Kidney glomerular epithelial cell (primary cell): ENCODE measurements at places on chromosomes 6 and 20.

GRCh38 chr6:6616656-6617055 is 28.1 kb downstream of the LY86 start:
- no peak for DNase-seq

- no peak for DNase-seq
Measured at GRCh38 chr6:7053125-7053774, 54.5 kb upstream of the RREB1 start.

- DNase-seq, result no peak
Measured at GRCh38 chr20:49398401-49399144, 83.9 kb downstream of the KCNB1 start.

DNA sequence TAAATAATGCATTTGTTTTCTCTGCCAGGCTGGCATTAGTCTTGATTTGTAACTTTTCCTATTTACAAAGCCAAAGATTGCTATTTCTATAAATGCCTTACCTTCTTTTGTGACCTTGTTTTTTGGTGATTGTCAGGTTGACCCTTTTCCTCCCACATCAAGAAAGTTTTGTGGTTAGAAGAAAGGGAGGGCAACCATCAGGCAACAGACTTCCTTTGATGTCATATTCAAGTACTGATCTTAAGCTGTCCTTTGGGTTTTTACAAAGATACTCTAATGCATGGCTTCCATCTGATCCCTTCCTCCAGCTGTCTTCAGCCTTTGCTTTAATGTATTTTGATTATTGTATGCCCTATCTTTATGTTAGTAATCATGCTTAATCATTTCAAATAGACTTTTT is 23.9 kb downstream of the RNF217 start:
- DNase-seq, result no peak

- DNase-seq, result no peak
Measured at GRCh38 chr6:46502486-46503119, 11.4 kb upstream of the RCAN2 start.

DNA sequence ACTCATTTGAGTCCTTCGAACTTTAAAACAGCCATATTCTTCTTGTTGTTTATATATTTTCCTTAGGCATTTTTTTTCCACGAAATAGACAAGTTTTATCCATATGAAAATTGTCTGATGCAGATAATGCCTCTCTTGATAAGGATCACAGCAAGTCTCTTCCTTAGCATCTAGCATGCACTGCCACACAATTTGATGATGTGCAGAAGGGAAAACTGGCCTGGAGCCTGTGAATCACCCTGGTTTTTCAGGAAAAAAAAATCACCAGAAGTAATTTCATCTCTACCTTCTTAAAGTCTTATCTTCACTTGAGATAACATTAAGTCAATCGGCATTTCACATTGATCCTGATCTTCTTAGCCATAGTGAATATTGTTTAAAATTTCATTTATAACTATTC is 199.8 kb downstream of the TENT5A start:
- no peak for DNase-seq

GRCh38 chr6:44664716-44665115 is 277.2 kb downstream of the CDC5L start:
- no peak for DNase-seq

- DNase-seq, result no peak
Measured at GRCh38 chr20:61922411-61922810, 143.3 kb downstream of the TAF4 start.

GRCh38 chr20:433300-433975 is 25.3 kb downstream of the RBCK1 start:
- peak; percentile 49 for DNase-seq

GRCh38 chr6:40399888-40400457 is 187.2 kb downstream of the LRFN2 start:
- no peak for DNase-seq

DNA sequence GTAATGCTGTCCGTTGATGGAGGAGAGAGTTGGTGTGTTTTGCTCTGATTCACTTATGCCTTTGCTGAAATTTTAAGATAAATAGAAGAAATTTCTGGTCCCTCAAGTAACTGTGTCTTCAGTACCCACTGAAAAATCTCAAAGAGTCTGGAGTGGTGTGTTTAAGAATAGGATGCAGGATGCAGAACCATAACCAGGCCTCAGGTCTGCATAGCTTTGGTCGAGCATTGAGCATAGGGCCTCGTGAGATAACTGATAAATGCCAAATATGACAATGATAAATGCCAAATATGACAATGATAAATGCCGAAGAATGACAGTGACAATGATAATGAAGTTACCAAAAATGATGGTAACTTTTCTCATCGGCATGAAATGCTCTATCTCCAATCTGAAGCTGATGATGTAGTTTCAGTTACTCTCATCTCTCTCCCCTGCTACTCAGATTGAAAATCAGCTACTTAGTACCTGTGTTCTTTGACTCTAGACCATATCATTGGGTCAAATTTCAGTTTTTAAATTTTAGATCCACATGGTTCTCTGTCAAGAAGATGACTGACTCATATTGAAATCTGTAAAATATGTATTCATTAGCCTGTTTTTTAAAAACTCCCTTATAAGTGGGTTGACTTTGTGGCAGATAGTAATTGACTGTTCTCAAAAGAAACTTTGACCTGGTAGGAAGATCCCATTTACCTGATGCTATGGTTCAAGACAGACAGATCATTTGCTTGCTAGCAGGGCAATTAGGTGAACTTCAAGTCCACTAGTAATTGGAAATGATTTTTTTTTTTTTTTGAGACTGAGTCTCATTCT is 96.6 kb downstream of the SLC16A10 start:
- DNase-seq, result no peak

DNA sequence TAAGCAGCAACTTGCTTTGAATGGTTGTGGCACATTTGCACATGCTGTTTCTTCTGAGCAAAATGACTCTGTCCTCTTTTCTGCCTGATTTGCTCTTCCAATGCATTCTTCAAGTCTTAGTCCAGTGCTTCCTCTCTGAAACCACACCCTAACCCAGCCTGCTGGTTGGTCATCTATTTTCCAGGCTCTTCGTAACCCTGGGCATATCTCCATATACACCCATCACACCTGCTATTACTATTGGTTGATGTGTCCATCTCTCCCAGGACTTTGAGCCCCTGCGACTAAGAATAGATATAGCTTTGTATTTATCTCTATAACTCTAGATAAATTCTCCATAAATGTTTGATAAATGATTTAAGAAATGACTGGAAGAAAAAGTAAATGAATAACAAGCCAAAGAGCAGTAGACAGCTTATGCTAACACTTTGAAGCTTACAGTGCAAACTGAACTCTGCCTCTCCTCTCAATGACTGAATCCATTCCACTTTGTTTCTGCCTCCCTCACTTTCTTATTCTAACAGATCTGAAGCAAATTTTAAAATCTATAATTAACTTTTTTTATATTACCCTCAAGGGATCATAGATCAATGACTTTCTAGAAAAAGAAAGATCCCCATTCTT is 59.7 kb upstream of the NT5E start:
- DNase-seq, result peak; percentile 59

DNA sequence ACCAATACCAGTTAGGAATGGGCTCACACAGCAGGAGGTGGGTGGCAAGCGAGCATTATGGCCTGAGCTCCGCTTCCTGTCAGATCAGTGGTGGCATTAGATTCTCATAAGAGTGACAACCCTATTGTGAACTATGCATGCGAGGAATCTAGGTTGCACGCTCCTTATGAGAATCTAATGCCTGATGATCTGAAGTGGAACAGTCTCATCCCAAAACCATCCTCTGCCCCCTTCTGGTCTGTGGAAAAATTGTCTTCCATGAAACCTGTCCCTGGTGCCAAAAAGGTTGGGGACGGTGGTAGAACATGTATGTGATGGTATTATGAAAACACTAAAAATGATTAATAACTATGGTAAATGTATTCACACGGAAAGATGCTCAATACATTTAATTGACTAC is 99.7 kb upstream of the HIVEP1 start:
- no peak for DNase-seq

- DNase-seq, result no peak
Measured at GRCh38 chr6:90072935-90073464, 178.7 kb downstream of the GJA10 start.

DNA sequence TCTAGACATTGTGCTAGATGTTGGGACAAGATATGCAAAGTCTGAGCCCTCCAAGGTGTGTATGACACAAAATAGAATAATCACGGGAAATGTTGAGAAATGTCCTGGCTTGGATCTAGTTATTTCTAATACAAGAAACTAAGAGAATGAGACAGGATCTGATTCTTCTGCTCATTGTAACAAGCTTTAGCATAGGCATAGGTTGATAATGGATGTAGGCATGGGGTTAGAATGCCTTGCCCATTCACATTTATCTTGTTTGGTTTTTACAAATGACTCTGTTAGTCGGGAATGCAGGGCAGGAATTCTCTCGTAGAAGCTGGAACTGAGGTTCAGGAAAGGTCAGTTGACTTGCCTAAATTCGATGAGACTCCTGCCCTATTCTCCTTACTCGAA is 1.5 kb upstream of the SLC26A8 start:
- DNase-seq, result peak; percentile 19

DNA sequence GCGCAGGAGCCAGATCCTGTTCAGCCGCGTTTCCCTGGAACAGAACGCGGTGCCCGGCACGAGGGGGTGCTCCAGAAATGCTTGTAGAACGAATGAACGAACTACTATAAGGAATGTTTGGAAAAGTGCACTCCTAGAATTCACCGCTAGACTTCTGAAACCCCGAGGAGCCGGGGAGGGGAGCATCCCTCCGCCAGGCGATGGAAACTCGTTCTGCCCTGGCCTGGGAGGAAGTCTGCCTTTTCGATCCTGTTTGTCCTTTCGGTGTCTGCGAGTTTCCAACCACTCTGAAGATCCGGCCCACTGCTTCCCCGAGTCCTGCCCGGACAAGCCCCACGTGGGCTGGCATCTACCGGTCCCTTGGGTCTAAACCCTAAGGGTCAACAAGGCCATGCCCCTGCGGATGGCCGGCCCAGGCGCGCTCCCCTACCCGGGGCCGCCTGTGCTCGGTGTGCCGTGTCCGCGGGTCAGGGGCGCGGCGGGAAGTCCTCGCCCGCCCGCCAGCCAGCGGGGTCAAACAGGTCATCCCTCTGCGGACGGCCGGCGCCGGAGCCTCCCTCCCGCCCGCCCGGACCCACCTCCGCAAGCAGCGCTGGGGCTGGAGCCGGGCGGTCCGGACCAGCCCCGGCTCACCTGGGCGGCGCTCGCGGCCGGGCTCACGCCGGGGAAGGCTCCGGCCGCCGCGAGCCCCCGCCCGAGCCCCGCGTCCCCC is 526 bp downstream of the SULF2 start:
- DNase-seq, result peak; percentile 47

- no peak for DNase-seq
Measured at GRCh38 chr6:47138046-47138445, 95.9 kb upstream of the ADGRF1 start.

GRCh38 chr20:6558341-6558740 is 209.1 kb upstream of the BMP2 start:
- DNase-seq, result no peak

DNA sequence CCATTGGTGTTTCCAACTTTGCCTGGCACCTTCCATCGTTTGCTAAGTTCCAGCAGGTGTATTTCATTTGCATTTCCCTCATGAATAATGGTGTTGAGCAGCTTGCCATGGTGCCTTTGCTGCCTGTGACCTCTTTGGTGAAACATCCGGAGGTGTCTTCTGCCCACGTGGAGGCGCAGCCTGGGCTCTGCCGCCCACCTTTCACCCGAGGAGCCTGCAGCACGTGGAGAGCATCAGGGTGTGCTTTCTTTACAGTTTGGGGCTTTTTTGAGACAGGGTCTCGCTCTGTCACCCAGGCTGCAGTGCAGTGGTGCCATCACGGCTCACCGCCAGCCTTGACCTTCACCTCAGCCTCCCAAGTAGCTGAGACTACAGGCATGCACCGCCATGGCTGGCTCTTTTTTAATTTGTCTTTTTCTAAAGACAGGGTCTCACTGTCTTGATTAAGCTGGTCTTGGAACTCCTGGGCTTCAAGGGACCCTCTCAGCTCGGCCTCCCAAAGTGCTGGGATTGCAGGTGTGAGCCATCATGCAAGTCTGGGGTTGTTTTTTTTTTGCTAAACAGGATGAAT is 3.0 kb upstream of the ADRM1 start:
- no peak for DNase-seq

- no peak for DNase-seq
Measured at GRCh38 chr6:1865585-1865984, 255.9 kb downstream of the FOXC1 start.

- no peak for DNase-seq
Measured at GRCh38 chr6:107843400-107843799, 19.3 kb upstream of the SCML4 start.

- DNase-seq, result no peak
Measured at GRCh38 chr20:15139522-15139921, 802.1 kb upstream of the FLRT3 start.

GRCh38 chr6:31094389-31094881 is 17.9 kb downstream of the C6orf15 start:
- DNase-seq, result no peak

DNA sequence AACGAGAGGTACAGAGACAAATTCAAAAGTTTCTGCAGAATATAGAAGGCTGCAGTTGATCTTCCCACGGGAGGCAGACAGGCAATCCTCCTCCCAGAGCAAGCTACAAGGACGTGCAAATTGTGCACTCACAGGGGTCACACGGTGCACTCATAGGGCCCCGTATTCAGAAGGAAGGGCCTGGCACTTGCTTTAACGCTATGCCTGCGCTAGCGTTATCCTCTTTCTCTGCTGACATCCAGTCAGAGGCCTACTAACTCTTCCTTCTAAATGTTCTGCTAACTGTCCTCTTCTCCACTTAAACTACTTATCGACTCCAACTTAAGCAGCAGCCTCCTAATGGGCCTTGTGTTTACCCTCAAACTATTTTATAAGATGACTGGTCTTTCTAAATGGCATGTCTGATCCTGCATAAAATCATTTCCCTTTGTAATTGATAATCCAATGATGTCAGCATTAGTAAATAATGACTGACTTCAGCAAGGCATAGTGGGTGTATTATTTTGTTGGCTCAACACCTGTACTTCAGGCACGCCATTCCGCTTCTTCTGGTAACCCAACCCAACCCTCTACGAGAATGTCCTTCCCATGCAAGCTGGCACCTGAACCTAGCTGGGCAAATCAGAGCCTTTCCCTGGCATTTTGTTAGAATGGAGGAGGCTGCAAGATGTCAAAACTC is 2.2 kb downstream of the IFNGR1 start:
- DNase-seq, result no peak

DNA sequence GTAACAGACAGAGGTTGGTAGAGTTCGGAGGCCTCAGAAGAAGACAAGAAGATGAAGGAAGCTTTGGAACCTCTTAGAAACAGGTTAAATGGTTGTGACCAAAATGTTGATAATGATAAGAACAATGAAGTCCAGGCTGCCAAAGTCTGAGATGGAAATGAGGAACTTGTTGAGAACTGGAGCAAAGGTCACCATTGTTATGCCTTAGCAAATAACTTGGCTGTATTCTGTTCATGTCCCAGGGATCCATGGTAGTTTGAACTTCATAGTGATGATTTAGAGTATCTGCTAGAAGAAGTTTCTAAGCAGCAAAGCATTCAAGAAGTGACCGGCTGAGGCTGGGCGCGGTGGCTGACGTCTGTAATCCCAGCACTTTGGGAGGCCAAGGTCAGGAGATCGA is 11.1 kb upstream of the LSM14B start:
- no peak for DNase-seq

DNA sequence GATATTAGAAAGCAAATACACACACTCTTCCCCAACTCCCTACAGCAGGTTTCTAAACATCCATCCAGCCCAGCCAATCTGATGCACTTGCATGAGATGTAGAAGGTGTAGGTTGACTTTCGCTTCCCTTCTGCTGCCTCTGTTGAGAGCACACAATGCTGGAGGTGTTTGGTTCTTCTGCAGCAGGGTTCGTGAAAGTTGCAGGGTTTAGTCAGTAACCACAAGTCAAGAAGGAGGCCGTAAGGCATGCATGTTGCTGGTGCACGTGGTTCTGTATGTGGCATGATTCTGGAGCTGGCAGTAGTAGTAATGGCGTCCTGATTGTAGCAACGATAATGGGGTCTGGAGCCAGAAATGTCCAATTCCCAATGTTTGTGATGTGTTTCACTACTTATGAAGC is 53.0 kb downstream of the DEK start:
- no peak for DNase-seq
